Activated CD4-positive, alpha-beta memory T cell treated with anti-CD3 and anti-CD28 coated beads for 36 hours (primary cell): ENCODE measurements at places on chromosomes 1 and 21.

DNA sequence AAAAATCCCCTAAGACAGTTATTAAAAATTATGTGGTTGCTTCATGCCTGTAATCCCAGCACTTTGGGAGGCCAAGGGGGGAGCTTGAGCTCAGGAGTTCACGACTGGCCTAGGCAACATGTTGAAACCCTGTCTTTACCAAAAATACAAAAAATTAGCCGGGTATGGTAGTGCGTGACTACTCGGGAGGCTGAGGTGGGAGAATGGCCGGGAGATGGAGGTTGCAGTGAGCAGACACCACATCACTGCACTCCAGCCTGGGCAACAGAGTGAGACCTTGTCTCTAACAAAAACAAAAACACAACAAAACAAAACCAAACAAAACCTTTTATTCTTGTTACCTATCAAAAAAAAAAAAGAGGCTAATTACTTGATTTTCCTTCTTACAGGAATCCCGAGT lies 2.1 kb downstream of the ELK4 start:
- peak; percentile 24 for DNase-seq

DNA sequence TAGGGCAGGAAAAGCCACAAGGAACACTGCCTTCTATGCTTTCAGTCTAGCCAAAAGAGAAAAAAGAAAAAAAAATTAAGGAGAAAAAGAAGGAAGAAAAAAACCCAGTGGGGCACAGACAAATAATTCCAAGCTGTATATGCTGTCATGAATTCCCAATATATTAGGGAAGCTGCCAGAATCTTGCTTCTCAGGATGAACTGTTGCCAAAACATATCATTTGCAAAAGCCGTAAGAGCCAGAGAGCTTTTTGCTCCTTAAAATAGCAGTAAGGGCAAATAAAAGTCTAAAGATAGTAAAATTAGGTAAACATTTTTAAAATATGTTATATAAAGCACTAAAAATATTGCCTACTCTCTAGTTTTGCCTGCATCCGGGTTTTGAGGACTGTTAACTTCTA lies 52.1 kb downstream of the PGM1 start:
- no peak for DNase-seq

- peak; percentile 98 for DNase-seq
These were observed at the start of gene PCBP3 for GRCh38 chr21:45643021-45643980. PCBP3 (plus strand) TSS chr21:45643725; CDS start chr21:45850086, 206,361 bp downstream.

DNA sequence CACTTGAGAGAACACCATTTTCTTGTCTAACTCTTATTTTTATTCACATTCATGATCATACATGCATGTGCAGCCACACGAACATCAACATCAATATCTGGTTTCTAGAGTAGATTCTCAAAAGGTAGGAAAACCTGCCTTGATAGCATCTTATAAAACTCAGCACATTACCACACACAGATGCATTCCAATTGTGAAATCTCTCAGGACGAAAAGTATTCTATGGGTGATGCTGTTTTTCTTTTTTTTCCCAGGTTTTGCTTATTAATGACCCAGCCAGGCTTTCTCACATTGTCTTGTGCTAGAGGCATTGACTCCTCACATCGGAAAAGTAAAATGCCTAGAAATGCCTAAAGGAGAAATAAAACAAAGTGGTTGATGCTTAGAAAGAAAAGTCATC lies 562.8 kb downstream of the KIF26B start:
- DNase-seq, result no peak

- no peak for DNase-seq
These were observed 10.1 kb upstream of the NTPCR start for GRCh38 chr1:232940262-232940661.

DNA sequence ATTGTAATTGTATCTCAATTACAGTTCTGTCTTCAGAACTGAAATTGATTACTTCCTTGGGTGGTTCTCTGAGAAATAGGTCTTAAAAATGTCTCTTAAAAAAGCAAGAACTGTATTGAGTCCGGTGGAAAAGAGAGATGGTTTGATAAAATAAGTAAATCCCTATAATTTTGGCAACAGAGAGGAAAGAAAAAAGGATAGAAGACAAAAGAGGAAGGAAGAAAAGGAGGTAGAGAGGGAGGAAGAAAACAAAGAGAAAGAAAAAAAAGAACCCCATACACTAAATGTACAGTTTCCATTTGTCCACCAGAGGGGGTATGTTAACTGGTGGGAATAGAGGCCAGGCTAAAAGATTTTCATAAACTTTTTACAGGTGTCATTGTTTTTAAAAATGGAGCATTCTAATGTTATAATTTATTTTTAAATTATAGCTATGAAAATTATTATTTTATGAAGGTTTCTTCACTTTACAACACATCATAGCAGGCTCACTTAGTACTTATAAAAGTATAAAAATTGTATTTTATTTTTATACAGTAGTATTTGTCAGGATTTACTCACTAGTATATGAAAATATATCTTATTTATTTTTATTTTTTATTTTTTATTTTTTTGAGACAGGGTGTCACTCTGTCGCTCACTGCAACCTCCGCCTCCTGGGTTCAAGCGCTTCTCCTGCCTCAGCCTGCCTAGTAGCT lies 2.1 kb upstream of the UBE2T start:
- DNase-seq, result no peak

DNA sequence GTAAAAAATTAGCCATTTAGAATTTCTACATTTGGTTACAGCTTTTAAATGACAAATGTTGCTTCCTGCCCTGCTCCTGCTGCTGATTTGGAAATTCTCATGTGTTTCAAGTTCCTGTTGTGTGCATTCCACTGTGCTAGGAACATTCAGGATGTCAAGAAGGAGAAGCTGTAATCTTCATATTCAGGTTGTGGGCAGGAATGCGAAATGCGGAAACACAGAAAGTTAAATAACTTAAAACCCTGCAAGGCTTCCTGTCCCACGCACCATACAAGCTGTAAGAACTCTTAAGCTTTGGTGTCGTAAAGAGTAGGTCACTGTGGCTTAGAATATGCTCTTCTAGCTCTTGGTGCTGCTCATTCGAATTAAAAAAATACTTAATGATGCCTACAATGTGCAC lies 52.6 kb downstream of the S100B start:
- no peak for DNase-seq

DNA sequence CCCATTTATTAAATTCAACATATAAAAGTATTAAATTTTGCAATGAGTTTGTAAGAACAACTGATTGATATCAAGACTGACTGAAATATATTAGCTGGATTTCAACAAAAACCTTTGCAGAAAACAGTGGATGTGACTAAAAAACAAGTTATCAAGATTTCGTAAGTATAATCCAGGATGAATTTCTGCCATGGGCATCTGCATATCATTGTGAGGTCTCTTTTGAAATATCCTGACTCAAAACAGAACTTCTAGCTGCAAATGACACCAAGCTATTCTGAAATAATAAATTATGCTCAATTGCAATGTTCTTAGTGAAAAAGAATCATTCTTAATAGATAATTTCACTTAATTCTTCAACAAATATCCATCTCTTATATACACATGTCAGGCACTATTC lies 52.6 kb downstream of the CD34 start:
- DNase-seq, result no peak

GRCh38 chr1:43573066-43573800 lies 42.5 kb downstream of the PTPRF start:
- no peak for DNase-seq

DNA sequence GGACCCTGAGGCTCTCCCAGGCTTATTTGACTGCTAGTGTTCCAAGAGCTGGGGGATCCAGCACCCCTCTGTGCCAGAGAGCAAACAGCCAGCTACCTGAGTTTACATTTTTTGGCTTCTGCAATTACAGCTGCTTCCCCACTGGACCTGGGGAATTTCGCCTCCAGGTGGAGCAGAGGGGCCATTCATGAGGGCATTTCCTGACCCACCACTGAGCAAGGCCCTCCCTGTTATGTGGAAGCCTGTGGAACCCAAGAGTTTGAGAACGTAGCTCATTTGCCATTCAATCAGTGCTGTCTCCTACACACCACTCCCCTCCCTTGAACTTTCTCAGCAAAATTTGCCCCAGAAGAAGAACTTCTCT lies 42.7 kb upstream of the TMEM51 start:
- no peak for DNase-seq

DNA sequence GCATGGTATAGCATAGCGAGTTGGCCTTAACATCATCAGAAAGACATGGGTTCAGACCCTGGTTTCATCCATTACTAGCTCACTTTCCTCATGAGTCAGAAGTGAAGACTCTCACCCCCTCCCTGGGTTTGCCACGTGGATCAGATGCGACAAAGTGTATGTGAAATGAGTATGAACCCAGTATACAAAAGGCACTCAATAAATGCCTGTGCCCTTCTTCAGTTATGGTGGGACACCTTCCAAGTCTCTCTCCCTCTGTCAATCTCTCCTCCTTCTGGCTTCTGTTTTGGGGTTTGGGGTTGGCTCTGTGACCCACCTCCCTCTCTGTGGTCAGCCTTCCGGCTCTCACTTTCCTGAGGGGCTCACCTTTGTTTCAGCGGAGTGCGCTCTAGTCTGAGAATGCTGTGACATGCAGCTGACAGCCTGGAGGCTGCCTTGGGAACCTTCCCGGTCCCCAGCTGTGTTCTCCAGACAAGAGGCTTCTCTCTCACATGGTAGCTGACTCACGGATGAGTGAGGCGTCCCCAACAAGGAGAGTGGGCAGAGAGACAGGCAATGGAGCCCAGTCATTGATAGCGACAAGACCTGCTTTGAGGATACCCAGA lies 155.0 kb upstream of the EDN2 start:
- DNase-seq, result peak; percentile 87

- no peak for DNase-seq
These were observed 30.4 kb upstream of the FMO1 start for GRCh38 chr1:171217658-171218443.

GRCh38 chr1:71228241-71228640 lies 147.4 kb upstream of the ZRANB2 start:
- no peak for DNase-seq

GRCh38 chr1:214247501-214248041 lies 33.4 kb upstream of the SMYD2 start:
- DNase-seq, result no peak

GRCh38 chr1:111758373-111758772 lies 2.7 kb downstream of the DDX20 start:
- no peak for DNase-seq

DNA sequence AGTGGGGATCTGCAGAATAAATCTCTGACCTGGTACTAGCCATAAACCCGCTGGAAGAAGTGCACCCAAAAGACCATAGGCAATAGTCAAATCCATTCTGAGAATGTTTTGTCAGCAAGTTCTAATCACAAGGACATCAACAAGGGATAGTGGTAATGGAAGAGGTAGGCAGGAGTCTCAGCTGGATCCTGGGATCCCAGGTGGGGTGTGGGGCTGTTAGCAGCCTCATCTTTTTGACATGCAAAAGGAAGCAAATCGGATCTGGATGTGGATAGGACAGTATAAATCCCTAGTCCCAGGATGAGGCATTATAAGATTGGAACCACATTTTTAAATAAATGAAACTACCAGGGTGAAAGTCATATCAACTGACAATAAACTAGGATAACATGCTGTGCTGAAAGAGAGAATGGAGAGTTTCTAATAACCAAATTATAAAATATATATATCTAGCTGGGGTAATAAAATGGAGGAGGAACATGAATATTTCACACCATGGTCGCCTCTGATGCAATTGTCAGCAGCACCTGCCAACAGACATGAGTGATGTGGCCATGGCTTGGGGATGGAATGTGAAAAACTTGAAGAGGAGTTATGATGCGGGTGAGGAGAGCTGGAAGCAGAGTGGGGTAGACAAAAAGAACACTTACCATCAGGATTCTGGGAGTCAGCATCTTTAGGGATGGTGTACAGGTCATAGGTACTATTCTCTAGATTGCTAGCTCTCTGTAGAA lies 23.7 kb upstream of the PEX19 start:
- DNase-seq, result no peak

GRCh38 chr1:31423418-31423947 lies 10.5 kb downstream of the SERINC2 start:
- DNase-seq, result no peak

DNA sequence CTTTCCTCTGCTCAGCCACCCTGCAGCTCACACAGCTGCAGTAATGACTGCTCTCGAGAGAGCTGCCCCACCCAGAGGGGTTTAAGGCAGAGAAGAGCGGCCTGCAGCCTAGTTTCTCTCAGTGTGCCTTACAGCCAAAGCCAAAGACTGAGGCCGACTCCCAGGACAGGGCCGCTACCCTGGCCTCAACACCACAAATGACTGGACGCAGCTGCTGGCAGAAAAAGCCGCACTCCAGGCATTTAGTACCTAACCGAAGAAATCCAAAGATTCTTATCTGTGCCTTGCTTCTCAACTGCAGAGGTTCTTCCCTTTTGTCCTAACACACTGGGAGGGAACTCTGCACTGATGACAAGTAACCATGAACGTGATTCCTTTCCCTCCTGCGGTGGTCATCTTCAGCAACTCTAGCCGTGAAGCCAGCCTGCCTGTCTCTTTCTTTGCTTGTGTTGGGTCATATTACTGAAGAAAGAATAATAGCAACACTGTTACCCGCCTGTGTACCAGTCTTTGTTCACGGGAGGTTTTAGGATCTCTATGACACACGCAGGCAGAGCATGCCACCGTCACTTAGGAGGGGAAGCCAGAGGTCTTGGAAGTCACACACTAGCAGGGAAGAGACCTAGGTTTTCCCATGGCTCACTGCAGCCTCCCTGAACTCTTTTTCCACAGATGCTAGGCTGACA lies 202.7 kb downstream of the RHOU start:
- DNase-seq, result no peak

- DNase-seq, result no peak
These were observed at the start of gene MXRA8 for GRCh38 chr1:1358433-1359271. MXRA8 (minus strand) TSS chr1:1358555; CDS start chr1:1358504, 51 bp downstream.

DNA sequence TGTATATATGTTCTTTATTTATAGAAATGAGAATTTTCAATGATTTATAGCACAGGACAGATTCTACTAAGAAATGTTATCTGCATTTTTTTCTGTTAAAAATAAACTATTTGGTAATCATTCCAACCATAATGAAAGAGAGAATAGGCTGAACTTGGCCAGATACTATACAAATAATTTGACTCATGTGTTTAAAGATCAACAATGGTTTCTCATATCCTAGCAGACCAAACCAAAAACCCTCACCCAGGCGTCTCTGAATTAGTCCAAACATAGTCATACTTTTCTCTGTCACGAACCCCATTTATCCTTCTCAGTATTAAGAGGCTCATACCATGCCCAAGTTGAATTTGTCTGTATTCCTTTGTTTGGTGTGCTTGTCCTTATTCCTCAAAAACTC lies 40.3 kb downstream of the RPE65 start:
- no peak for DNase-seq

DNA sequence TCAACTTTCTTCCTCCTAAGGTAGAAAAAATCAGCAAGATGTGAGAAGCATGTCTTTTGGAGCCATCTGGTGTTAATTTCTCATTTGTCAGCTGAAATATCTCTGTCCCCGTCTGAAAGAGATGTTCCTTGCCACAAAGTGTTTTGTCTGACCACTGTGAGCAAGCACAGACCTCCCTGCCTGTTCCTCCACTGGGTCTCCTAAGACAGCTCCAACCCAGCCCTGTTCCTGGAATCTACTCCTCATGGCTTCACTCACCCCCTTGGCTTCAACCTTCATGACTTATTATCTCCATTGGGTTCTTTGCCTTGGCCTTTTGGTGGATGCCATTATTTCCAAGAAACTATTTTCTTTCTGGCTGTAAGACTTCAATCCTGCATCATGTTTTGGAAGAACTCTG lies 65.7 kb upstream of the CACHD1 start:
- DNase-seq, result no peak
